ENCODE measurements at places on chromosomes 3 and 15. TPM values are rescaled to one million over a fixed set of nuclear protein-coding genes. Genes with fewer than 3 reads are reported as not detected.

DNA sequence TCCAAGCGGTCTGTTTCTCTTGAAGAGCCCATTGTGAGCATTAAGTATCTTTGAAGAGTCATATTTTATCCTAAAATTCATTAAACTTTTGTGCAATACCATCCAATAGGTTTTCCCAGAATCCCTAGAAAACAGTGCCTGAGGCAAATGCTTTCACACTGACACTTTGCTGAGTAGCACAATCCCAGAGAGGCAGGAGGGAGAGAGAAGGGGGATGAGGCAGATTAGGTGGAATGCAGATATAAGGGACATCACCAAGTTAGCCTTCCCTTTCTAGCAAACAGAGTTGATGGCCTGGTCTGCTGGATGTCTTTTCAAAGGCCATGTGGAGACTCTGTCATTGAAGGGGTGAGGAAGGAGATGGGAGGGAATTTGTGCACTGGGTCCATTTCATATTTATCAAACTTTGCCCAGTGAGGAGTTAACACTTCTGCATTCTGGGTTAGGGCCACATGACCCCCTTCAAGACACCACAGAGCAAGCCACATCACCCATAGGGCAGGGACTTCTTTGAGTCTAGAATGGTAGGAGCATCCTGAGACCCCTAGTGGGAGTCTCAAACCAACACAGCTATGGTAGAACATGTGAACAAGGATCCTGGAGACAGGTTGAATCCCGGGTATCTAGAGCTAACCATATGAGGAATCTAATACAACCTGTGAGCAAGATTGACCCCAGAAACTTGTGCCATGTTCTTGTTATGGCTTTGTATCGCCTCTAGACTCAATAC is 32.0 kb upstream of the SEMA6D start:
- no peak for DNase-seq

DNA sequence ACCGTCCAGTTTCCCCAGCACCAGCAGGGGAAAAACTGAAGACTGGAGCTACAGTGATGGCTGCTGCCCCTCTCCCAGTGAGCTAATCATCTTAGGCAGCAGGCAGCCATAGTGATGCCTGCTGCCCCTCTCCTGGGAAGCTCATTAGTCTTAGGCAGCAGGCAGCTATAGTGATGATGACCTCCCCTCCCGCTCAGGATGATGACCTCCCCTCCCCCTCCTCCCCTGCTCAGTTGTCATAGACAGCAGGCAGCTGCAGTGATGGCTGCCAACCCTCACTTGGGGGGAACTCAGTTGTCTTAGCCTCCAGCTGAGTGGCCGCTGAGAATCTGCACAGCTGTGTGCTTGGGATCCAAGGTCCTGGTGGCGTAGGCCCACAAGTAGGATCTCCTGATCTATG is 80.9 kb upstream of the MANF start:
- DNase-seq: no peak

DNA sequence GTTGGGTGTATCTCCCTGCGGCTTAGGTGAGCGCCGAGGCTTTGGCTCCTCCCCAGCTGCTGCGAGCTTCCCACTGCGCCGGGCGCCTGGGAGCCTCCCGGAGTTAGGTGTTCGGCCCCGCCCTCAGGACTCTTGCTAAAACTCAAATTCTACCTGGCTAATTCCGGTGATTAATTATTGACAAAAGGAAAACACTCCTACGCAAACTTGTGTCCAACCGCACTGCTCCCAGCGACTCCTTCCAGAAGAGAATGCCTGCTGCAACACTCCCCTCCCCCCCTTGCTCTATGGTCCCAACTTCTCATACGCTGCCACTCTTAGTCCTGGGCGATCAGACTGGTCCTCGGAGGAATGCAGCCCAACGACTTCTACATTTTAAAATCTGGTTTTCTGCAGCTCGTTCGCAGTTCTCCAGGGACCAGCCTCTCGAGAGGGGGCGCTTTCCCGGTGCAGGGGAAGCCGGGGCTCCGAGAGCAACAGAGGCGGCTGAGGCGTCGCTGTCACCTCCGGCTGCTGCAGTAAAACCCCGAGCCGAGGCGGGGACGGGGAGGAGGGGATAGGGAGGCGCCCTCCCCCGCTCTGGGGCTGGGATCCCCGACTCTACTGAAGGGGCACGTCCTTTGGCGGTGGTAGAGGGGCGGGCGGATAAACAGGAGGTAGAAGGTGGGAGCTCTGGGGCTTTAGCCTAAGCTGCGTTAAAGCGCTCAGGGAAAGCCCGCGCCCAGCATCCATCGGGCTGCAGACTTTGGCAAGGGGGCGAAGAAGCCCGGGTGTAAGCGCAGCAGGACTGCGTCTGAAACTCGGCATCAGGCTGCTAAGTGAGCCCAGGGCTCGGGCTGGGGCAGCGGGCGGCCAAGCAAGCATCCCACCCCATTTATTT is at the start of gene SPTSSB:
SPTSSB (minus strand) TSS at position 77 of the 880 bp plus-strand sequence. CDS start 25,194 bp downstream, outside the sequence.
- peak; percentile 25 for DNase-seq

Gene ABHD5
- 29.2 TPM for total RNA-seq

- no peak for DNase-seq
These were observed 253.9 kb upstream of the LYSMD4 start for GRCh38 chr15:99987119-99987506.

Data from left cardiac atrium (tissue), 4 donors.